ENCODE measurements at places on chromosomes 12 and 14.

DNA sequence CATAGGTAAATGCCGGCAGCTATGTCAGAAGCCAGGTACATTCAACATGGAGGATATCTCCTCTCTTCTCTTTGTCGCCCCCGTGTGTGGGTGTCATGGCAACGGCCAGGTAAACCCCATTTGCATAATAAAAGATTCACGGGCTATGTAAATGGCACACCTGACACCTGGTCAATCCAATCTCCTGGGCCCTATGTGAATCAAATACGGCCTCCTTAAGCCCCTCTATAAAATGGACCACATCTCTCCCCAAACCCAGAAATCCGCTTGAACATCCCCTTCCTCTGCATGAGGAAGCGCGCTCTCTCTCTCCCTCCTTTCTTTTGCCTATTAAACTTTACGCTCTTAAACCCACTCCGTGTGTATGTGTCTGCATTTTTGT, 363.7 kb downstream of the SOX5 start:
- no peak for DNase-seq

GRCh38 chr12:118220702-118221101, 84.8 kb downstream of the PEBP1 start:
- no peak for DNase-seq

DNA sequence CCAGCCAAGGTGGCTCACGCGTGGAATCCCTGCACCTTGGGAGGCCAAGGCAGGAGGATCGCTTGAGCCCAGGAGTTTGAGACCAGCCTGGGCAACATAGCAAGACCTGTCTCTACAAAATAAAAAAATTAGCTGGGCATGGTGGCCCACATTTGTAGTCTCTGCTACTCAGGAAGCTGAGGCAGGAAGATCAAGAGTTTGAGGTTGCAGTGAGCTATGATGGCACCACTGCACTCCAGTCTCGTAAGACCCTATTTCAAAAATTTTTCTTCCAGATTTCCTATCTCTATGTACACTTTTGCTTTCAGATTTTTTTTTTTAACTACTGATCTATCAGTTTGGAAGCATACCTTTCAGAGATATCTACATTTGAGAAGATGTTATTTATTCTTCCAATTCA, 15.3 kb downstream of the SNX6 start:
- DNase-seq: no peak

DNA sequence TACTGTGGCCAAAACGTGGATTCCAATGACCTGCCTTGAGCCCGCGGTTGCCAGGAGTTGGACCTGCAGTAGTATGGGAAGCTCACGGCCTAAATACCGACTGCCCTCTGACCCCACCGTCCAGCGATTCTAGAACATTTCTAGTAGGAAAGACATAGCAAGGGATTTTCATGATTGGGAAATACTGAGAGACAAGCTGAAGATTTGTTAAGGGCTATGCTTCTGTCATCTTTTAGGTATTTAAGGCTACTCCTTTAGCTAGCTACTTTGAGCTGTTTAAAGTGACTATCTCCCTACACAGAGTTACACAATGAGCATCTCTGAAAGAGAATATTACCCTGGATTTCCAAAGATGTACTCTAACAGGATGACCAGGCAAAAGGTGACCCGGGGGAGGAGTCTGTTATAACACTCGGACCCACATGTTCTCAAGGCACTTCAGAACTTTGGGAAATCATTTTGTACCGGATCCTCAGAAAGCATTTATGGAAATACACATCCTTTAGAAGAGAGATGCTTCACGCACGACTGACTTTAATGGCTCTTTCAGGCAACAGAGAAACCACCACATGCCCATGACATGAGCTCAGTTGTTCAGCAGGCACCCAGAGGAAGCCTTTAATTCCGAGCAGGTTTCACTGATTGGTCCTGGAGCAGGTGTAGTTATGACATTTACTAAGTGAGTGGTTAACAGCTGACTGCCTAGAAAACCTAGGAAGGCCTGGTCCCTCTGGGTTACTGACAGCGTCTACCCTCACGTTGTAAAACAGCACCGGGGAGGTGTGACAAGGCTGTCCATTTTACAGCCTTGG, 4.2 kb downstream of the BAG5 start:
- no peak for DNase-seq

DNA sequence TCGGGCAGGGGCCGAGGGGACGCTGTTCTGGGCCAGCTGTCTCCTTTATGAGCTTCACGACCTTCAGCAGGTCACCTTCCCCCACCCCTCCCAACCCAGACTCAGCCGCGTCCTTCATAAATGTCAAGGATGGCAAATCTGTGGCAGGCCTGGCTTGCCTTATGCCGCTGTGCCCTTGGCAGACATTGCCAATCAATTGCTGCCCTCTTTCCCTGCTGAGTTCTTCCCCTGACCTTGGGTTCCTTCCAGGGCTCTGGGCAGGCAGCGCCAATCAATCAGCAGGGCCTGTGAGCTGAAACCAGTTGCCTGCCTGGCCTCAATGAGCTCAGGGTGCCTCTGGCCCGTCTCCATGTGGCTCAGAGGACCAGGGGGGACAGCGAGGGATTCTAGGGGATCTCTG, 7.7 kb downstream of the FAM222A start:
- DNase-seq: no peak

DNA sequence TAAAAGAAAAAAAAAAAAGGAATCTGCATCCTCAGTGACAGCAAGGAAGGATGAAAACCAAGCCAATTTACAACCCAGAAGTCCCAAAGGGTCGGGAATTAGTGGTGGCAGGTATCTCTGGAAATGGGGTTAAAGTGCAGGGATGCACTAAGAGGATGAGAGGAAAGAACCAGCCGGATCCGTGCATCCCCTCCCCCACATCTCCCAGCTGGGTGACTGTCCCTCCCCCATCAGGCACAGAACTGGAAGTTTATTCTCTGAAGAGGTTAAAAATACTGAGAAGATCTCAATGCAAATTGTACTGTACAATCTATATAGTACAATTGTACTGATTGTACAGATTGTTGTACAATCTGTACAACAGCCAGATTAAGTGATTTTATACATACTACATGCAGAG, 15.4 kb downstream of the CLMN start:
- DNase-seq: no peak

GRCh38 chr14:83006121-83006670, 1472.5 kb upstream of the SEL1L start:
- DNase-seq: no peak

DNA sequence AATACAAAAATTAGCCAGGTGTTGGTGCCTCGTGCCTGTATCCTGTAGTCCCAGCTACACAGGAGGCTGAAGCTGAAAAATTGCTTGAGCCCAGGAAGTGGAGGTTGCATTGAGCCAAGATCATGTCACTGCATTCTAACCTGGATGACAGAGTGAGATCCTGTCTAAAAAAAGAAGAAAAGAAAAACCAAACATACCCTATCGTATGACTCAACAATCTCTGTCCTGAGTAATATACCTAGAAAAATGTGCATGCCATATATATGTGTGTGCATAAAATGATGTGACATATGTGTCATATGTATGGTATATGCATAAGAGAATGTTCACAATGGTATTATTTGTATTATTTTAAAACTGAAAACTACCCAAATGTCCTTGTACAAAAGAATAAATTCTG, 261.5 kb upstream of the CLEC14A start:
- no peak for DNase-seq

GRCh38 chr14:88568196-88568595, 5.4 kb downstream of the ZC3H14 start:
- no peak for DNase-seq

- DNase-seq: no peak
Measured at GRCh38 chr14:71551291-71551950, 380.8 kb upstream of the RGS6 start.

GRCh38 chr12:24848941-24849477, 99.9 kb downstream of the BCAT1 start:
- DNase-seq: no peak

- no peak for DNase-seq
Measured at GRCh38 chr14:91575469-91576208, 65.5 kb upstream of the PPP4R3A start.

DNA sequence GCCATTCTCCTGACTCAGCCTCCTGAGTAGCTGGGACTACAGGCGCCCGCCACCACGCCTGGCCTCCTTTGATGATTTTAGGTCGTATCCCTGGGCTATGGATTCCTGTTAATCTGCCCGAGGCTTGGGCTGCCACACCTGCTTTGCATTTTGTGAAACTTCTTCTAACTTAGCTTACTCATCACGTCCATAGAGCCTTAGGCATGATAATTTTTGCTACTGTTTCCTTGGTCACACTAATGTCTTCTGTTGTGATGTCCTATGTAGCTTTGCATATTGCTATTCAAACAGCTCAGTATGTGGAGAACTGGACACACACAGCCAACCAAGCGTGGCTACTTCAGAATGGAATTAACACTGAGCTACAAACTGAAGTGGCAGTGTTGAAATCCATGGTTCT, 47.5 kb upstream of the DDX11 start:
- no peak for DNase-seq

All from keratinocyte (primary cell).